HepG2 (cell line): ENCODE measurements at places on chromosomes 3 and 15.

DNA sequence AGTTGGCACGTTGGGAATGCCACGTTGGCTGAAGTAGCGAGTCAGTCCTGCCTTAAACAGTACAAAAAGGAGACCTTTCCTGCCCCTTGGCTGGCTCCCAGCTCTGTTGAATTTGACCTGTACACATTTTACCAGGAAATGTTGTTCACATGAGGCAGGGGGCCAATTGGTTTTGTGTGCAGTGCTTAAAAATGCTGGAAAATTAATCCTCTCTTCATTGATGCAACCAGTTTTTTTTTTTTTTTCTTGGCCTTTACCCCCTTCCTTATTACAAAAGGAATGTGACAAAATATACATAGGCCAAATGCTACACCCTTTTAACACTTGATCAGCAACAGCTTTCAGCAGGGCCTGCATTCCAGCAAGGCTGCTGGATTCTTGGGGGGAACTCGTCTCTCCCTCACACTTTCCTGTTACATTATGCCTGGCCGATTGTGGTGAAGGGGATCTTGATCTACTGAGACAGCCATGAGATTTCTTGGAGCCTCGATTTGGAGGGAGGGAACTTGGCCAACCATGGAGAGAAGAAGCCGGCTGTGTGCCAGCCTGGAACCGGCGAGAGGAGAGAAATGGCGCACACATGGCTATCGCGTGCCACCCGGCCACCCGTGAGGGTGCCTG is 93.1 kb downstream of the DNASE1L3 start:
- no peak for DNase-seq

GRCh38 chr3:179265092-179265491 is 14.2 kb upstream of the KCNMB3 start:
- DNase-seq = no peak

- DNase-seq = no peak
These were observed 93.4 kb upstream of the PLXNA1 start for GRCh38 chr3:126889276-126890201.

DNA sequence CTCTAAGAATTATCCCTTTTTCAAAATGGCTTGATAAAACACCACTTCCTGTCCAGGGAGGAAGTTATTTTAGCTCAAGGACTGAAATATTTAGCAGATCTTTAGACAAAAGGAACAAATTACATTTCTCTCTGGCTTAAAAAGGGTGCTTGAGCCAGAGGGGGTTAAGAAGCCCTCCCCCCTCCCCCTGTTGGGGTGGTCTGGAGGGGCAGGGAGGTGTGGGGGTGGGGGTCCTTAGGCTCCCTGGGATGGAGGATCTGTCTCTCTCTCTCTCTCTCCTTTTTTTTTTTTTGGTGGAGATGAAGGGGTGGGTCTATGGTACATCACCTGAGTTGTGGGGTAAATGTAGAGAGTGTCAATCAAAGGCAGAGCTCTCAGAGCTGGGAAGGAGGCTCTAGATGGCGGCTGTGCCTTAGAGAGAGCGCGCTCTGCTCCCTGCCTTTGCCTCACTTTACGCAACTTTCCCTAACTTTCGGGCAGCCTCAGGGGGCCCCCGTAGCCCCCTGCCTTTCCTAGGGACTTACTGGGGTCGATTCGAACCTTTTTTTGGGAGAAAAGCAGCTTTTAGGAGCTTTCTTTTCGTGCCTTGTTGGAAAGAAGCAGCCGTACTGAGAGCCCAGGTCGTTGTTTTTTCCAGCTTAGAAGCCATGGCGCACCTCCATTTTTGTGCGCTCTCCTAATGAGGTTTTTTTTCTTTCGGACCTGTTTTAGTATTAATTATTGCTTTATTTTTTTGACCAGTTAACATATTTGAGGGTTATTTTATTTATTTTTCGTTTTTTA is at the start of gene CHD2:
Gene CHD2 (plus strand): TSS at position 377 of the 783 bp plus-strand sequence. CDS start 914 bp downstream, outside the sequence.
- peak; percentile 91 for DNase-seq

GRCh38 chr15:68999091-68999490 is 15.4 kb upstream of the NOX5 start:
- no peak for DNase-seq
